ENCODE measurements at places on chromosomes 12 and 14.
A peak's percentile ranks its signal among the peaks of the same experiment; 100 is the strongest.

- no peak for DNase-seq
Observed at GRCh38 chr14:64733899-64734298, 29.7 kb downstream of the PLEKHG3 start.

- peak; percentile 25 for DNase-seq
Observed at GRCh38 chr12:2057041-2057794, 4.4 kb downstream of the CACNA1C start.

DNA sequence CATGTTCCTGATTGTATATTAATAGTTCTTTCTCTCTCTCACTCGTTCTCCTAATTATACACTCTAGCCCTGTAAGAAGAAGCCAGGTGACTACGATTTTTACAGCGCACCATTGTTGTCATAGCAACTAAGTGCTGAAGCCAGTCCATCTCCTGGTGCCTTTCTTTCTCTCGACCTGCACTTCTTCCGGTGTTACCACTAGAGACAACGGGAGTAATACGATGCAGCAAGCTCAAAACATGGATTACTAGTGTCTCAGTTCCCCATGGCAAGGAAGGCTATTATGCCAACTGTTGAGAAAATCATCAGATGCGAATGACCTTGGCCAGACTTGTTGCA, 40.8 kb upstream of the DCD start:
- DNase-seq = no peak

DNA sequence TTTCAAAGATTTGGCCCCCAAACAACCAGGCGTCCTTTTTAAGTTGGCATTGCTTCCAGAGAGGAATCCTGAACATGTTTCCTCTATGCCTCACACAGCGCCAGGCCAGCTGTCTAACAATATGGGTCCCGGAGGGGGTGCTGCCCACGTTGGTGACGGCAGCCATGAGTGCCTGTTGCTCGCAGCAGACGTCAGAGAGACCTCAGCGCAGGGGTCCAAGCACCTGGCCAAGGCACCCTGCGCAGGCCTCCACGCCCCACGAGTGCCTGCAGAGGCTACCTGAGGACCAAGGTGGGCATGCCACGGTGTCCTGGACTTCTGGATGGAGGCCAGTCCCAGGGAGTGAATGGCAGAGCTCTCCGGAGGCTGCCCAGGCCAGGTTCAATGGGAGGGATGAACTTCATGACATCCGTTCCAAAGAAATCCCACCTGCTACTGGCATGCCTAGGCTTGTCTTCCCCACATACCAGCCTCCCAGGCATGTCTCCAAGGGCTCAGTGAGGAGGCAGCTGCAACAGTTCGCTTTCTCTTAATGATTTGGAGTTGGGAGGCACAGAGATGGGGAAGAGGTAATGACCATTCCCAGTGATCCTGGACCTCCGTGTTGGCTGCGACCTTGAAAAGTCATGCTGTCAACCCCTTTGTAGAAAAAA, 11.6 kb upstream of the FOXN3 start:
- no peak for DNase-seq

GRCh38 chr12:103758310-103759089, 82.5 kb downstream of the NT5DC3 start:
- DNase-seq = no peak
